ENCODE measurements at places on chromosomes 7 and 10.

- DNase-seq = no peak
Measured at GRCh38 chr7:154178895-154179294, 126.7 kb downstream of the DPP6 start.

GRCh38 chr10:114498413-114499111 is 94.3 kb upstream of the AFAP1L2 start:
- DNase-seq = no peak

DNA sequence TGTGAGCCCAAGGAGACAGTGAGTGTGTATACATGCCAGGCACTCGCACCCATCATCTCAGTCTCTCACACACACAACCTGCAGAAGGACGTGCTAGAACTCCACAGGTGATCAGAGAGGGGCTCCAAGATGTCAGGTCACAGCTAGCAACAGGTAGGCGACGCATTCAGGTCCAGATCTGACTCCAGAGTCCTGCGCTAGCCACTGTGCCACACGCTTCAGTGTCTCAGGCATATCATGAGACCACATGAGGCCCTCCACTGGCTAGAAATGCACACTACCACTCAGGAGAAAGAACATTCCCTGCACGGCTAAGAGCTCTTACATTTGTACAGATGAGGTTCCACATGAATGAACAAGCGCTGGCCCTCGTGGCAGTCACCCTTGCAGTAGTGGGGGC is 11.5 kb downstream of the AKR1B1 start:
- DNase-seq = no peak

DNA sequence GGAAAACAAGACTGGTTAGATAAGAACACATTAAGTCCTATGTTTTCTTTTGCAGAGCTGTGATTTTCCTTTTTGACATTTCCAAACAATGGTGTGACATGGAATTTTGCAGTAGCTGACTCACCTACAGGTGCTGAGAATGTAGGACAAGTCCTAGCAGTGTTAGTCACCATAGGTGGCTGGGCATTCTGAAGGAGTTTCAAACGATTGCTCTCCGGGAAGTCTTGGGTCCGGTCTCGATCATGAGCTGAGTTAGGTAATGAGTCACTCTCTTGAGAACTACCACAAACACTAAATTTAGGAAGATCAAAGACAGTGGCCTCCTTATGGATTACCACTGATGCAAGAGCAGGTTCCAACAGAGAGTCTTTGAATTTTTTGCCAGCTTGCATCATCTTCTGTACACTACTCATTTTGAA is 3.6 kb downstream of the FIGNL1 start:
- no peak for DNase-seq

- no peak for DNase-seq
Measured at GRCh38 chr7:78179211-78179610, 380.6 kb downstream of the PHTF2 start.

- DNase-seq = no peak
Measured at GRCh38 chr7:150405584-150406311, 26.6 kb downstream of the ZNF775 start.

- DNase-seq = no peak
Measured at GRCh38 chr7:148733496-148733895, 34.8 kb downstream of the CUL1 start.

- no peak for DNase-seq
Measured at GRCh38 chr10:31422634-31423033, 103.6 kb downstream of the ZEB1 start.

- no peak for DNase-seq
Measured at GRCh38 chr10:113518816-113519591, 33.8 kb upstream of the HABP2 start.

- DNase-seq = no peak
Measured at GRCh38 chr10:287026-287709, 151.9 kb downstream of the ZMYND11 start.

- no peak for DNase-seq
Measured at GRCh38 chr7:14786314-14786895, 116.1 kb downstream of the DGKB start.

- no peak for DNase-seq
Measured at GRCh38 chr7:157540020-157540419, 203.2 kb downstream of the DNAJB6 start.

GRCh38 chr7:34958021-34958420 is 79.3 kb downstream of the DPY19L1 start:
- DNase-seq = no peak

GRCh38 chr10:93790439-93790838 is 32.7 kb downstream of the LGI1 start:
- DNase-seq = no peak

DNA sequence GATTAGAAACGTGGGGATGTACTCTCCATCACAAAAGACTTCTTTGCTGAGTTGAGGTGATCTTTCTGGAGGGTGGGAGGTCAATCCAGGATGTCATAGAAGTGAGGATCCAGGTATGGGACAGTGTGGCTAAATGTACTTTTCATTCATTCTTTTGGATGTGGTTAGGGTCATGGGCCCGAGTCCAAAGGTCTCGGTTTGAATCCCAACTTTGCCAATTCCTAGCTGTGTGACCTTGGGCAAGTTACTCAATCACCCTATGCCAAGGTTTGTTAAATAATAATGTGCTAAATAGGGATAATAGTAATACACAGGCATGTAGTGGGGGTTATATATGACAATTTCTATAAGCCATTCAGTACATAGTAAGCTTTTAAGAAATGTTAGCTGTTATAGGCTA is 91.4 kb downstream of the SAMD9 start:
- no peak for DNase-seq

DNA sequence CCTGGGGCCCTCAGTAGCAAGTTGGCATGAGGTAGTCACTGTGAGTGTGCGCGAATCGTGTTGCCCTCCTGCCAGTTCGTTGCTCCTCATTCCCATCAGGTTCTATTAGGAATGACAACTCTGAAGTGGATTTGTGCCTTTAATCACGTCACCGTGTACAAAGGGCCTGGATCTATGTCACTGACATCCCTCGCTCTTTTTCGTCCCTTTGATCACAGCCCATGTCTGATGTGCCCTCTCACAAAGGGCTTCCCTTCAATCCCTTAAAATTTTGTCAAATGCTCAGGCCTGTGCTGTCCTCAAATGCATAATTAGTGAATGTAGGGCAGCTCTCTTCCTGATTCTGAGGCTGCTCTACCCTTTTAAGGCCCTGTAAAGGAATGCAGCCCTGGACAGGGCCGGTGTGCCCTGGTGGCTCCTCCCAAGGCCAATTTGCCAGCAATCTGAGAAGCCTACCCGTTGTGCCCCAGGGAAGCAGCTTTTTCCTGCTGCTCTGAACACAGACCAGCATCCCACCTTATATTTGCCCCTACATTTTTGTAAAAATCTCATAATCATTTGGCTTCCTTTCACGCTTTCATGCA is 93.6 kb downstream of the TMEM178B start:
- DNase-seq = no peak

DNA sequence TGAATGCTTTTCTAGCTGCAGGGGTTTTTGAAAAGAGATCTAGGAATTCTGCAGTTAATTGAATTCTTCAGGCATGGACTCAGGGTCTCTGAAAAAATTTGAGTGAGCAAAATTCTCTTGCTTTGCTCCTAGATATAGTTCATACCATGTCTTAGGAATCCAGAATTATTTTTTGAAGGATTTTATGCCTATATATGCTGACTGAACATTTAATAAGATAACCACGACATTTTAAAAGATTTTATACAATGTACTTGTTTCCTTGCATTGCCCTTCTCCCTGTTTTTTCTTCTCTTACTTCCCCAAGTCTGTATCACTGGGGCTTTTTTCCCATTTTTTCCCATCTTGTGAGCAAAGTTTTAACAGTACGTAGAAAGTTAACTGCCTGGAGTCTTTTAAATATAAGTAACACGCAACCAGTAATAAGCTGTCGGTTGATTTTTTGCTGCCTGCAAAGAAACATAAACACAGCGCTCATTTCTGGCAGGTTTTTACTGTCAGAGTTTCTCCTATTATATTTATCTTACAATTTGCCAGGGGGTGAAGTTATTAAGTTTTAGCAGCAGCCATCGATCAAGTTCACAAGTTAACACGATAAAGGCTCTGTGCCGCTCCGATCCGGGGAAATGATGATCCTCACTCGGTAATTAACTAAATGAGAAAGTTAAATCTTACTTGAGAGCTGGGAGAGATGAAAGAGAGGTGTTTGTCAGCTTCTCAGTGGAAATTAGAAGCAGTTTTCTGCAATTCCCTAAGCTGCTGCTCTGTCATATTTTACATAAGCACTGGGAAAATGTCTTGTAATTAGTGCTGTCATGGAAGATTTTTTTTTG is 81.0 kb downstream of the POLL start:
- DNase-seq = no peak

- DNase-seq = no peak
Measured at GRCh38 chr7:20408467-20408826, 77.7 kb downstream of the ITGB8 start.

DNA sequence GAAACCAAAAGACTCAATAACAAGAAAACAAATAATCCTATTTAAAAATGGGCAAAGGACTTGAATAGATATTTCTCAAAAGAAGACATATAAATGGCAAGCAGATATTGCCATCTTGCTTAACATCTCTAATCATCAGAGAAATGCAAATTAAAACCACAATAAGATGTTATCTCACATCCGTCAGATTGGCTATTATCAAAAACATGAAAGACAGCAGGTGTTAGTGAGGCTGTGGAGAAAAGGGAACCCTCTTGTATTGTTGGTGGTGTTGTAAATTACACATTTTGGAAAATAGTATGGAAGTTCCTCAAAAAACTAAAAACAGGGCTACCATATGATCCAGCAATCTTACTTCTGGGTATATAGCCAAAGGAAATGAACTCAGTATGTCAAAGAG is 25.7 kb downstream of the OPALIN start:
- no peak for DNase-seq

DNA sequence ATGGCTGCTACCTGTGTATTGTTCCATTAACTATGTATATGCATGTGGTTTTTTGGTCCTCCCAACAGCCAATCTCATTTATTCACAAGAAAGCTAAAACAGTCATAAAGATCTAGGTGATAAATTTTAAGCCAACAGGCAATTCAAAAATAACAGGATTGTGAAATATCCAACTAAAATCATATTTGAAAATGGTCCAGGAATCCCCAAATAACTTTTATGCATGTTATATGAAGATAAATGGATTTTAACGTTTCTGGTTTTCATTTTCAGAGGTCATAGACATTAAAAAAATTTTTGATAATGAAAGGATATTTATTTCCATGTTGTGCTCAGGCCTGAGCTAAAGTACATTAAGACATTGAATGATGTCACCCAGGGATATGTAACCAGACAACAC is 96.8 kb upstream of the JAZF1 start:
- DNase-seq = no peak

DNA sequence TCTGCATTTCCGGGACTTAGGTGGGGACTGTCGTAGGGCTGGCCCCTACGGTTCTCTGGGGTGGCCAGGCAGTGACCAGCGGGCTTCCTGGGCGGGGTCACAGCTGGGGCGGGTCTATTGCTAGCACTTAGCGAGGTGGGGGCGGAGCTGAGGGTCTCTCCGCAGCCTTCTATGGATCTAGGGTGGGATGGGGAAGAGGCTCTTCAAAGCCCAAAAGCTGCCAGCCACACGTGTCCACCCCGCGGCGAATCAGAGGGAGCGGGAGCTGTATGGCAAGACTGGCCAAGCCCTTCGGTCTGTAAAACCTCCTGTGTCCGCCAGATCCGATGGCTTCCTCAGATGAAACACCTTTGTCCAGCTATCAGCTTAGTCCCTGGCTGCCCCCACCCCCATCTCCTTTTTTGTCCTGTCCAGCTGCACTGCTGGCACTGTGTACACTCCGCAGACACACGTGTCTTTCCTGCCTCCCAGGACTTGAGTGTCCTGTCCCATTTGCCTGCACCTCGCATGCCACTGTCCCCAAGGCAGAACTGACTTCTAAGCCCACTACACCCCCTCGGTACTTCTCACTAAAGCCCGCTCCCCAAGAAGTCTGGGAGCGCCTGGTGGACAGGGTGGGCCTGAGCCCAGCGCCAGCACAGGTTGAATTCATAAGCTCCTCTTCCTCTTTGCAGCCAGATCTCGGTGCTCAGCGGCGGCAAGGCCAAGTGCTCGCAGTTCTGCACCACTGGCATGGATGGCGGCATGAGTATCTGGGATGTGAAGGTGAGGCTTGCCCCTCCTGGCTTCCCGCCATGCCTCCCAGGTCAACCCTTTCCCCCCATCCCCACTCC is 14.8 kb downstream of the PDAP1 start:
- no peak for DNase-seq

GRCh38 chr7:77415823-77416620 is at the start of gene GSAP:
GSAP (minus strand) TSS chr7:77416349; CDS start chr7:77416321, 28 bp downstream.
- peak; percentile 33 for DNase-seq

DNA sequence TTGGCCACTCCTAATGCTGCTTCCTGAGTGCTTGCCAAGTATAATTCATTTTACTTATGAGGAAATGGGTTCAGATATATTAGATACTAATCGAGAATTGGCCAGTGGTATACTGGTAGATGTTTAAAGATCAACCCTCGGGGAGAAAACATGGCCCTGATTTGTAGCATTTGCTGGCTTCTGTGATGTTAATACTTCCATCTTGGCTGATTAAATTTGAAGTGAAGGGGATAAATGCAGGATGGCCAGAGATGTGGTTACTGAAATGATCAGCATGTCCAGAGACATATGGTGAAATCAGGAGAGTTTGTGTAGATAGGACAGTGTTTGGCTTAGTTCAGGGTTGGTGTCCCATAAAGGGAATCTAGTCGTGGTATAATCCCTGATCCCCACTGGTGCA is 11.2 kb downstream of the UBE2D4 start:
- DNase-seq = no peak

DNA sequence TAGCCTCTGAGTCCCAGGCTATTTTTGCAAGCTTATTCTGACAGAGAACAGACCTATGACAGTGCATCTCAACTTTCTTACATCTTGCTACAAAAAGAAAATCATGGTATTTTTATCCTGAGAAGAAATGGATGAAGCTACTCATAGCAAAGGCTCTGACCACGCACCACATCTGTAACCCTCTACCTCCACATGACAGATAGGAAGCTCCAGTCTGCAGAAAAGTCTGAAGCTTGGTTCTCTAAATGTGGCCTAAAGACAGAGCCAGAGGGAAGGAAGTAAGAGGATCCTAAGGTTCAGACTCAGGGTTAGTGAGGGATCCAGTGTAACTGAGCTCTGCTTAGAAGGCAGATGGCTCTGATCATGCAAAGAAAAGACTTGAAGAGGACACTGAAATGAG is 58.4 kb upstream of the ABCB5 start:
- no peak for DNase-seq

DNA sequence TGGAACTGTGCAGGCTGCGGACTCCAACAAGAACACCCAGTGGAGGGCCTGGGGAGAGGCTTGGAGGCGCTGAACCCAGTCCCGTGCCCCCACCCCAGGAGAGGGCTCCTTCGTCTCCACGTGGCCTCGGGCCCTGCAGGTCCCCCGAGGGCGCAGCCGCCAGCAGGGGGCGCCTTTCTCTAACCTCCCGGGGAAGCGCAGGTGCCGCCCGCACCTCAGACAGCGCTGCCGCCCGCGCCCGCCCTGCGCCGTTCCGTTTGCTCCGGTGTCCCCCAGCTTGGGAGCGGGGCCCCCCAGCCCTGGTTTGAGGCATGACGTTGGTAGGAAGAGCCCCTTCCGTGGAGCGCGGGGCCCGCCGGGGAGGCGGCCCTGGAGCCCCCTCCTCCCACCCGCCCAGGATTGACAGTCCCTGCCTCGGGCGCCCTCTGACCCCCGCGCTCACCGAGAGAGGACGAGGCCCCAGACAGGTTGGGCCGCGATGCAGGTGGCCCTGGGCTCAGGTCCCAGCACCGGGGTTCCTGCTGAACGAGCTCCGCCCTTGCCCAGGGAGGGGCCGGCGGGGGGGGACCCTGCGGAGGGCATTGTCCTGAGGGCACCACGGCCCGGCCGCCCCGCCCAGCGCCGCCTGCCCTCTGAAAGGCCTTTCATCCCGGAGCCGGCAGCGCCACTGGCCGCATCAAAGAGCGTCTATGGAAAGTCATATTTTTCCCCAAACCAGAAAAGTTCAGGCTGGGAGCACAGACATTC is 42.8 kb downstream of the FOXL3 start:
- DNase-seq = peak; percentile 84

- no peak for DNase-seq
Measured at GRCh38 chr10:96236876-96237275, 34.5 kb downstream of the BLNK start.

Measured in stimulated activated CD8-positive, alpha-beta memory T cell treated with anti-CD3 and anti-CD28 coated beads, Interleukin-2, amount 100 ng/mL, for 1 hour (primary cell).